ENCODE measurements at places on chromosomes 4 and X. TPM values are rescaled to one million over a fixed set of nuclear protein-coding genes. Genes with fewer than 3 reads are reported as not detected.

The RS1 gene
- total RNA-seq = not detected

The SOD3 gene
- not detected for total RNA-seq

The CORIN gene
- total RNA-seq = 0.11 TPM

The CSAG3 gene
- not detected for total RNA-seq

The TCEAL5 gene
- total RNA-seq = not detected

The AMOT gene
- 0.83 TPM for total RNA-seq

The ERVMER34-1 gene
- total RNA-seq = 0.24 TPM

The NEUROG2 gene
- total RNA-seq = not detected

The NXF2 gene
- not detected for total RNA-seq

The TMEM165 gene
- 54.6 TPM for total RNA-seq

The SORCS2 gene
- 1.0 TPM for total RNA-seq

The REST gene
- total RNA-seq = 30.4 TPM

The MSL3 gene
- total RNA-seq = 9.8 TPM

The NIPAL1 gene
- 1.4 TPM for total RNA-seq

The PNPLA4 gene
- 14.9 TPM for total RNA-seq

The BANK1 gene
- 0.15 TPM for total RNA-seq

The APLN gene
- total RNA-seq = not detected

The CXorf38 gene
- total RNA-seq = 6.7 TPM

The ELF2 gene
- 35.4 TPM for total RNA-seq

The SHROOM2 gene
- 1.3 TPM for total RNA-seq

The TSPAN6 gene
- 78.4 TPM for total RNA-seq

The EDA gene
- 8.8 TPM for total RNA-seq

The NPY2R gene
- not detected for total RNA-seq

The DDIT4L gene
- not detected for total RNA-seq

The BEX2 gene
- total RNA-seq = 0.46 TPM

The SHOX gene
- not detected for total RNA-seq

The TENM3 gene
- not detected for total RNA-seq

The SOX3 gene
- not detected for total RNA-seq

The MSANTD1 gene
- 0.22 TPM for total RNA-seq

The SULT1B1 gene
- total RNA-seq = 0.20 TPM

The GUCY1B1 gene
- not detected for total RNA-seq

The GUCY1A1 gene
- not detected for total RNA-seq

The MAGED1 gene
- 145 TPM for total RNA-seq

The HTR2C gene
- total RNA-seq = not detected

The IL15 gene
- total RNA-seq = 0.24 TPM

The ETDA gene
- total RNA-seq = not detected

The RRH gene
- 0.22 TPM for total RNA-seq

The L1CAM gene
- total RNA-seq = 1.4 TPM

The CENPE gene
- 19.8 TPM for total RNA-seq

Data from HepG2 (cell line).